ENCODE measurements at places on chromosomes 4 and X.

- DNase-seq: no peak
Measured at GRCh38 chr4:188578657-188579056, 439.4 kb downstream of the TRIML1 start.

DNA sequence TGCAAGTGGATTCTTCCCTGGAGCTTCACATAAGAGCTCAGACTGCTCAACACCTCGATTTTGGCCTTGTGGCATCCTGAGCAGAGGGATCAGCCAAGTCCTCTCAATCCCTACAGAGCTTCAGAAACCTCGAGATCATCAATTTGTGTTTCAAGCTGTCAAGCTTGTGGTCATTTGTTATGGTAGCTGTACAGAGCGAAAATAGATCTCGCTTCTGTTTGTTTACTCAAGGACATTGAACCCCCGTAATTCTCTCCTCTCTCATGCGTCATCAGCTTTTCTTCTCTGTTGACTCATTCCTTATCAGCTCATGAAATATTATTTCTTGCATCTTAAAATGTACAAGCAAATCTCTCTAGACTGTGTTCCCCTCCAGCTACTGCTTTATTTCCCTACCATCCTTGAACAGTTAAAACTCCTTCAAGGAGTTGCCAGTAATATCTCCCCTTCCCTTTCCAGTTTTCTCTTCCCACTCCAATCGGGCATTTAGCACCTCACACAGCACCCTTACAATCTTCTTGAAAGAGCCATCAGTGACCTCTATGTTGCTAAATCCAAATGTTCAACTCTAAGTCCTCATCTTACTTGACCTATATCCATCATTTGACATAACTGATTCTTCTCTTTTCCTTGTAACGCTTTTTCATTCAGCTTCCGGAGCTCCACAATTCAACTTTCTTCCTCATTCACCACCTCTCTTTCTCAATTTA is 106.2 kb upstream of the FAT1 start:
- DNase-seq: no peak

DNA sequence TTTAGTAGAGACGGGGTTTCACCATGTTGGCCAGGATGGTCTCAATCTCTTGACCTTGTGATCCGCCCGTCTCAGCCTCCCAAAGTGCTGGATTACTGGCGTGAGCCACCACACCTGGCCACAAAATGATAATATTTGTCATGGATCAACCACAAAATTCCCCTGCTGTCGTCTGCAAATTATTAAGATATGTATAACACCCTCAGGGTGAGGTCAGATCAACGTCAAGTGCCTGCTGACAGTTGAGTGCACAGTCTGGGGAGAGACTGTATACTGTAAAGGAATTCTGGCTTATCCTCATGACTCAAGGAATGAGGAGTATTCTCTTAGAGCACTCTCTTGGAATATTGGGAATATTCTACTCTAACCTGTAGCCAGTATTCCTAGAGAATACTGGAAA is 11.2 kb downstream of the EPGN start:
- DNase-seq: no peak

- DNase-seq: no peak
Measured at GRCh38 chr4:121680571-121680970, 16.2 kb downstream of the ANXA5 start.

DNA sequence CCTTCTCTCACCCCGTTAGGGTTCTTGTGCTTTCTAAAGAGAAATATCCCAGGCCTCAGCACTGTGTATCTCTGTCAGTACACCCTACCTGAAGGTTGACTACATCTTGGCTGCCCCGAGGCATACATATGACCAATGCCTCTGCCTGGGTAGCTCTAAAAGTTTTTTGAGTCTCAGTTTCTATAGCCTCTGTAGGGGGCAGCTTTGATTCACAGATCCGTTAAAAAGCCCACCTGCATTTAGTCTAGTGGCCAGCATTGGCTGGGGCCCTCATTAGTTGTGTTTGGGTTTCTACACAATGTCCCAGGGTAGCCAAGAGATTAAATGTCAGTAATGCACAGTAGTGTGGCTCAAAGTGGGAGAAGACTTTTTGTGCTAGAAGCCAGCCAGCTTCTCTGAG is 151.1 kb downstream of the CFAP299 start:
- DNase-seq: no peak
